ENCODE measurements at places on chromosomes 7 and 10.

DNA sequence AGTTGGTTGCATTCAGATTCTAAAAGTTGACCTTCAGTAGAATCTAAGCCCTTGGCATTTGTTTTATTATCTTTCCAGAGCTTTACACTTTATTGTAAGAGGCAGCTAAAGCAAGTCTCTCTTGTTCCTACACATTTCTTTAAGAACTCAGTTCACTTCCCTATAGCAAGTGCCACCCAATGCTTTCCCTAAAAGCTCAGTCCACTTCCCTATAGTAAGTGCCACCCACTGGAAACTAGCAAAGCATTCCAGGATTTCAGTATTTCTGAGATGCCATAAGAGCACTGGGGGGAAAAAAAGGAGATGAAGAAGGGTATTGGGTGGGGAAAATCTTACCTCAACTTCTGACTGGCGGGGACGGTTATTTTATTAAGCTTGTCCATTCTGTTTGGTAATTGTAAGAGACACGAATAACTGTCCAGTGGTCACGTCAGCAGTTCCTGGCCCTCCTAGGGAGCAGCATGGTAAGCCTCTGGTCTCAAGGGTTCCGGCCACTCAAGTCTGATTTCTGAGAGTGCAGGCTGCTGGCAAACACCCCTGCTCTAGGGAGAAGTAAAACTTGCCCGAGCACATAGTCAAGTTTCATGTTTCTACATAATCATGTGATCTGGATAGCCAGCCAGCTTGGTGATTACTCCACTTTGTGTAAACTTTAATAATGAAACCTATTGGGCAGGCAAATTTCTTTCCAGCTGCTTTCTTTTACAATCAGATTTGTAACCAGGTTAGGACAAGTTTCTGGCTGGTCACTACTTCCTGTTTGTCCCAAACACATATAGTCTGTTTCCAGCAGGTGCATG is at the start of gene BLNK:
BLNK (minus strand) TSS at position 554 of the 800 bp plus-strand sequence; CDS start at position 383, 171 bp downstream.
- no peak for DNase-seq
- no peak within 1 kb of the TSS for H3K4me3 ChIP-seq
- no peaks in the 10 kb centered on the region for H3K36me3 ChIP-seq

- no peaks in the 10 kb centered on the region for H3K36me3 ChIP-seq
- no peak overlapping the region for H3K4me3 ChIP-seq
- peaks cover 4% of the 10 kb centered on the region for H3K4me1 ChIP-seq
- DNase-seq = peak; percentile 58
- no peaks in the 10 kb centered on the region for H3K27me3 ChIP-seq
Measured at GRCh38 chr10:88553116-88553752, 29.9 kb downstream of the RNLS start.

DNA sequence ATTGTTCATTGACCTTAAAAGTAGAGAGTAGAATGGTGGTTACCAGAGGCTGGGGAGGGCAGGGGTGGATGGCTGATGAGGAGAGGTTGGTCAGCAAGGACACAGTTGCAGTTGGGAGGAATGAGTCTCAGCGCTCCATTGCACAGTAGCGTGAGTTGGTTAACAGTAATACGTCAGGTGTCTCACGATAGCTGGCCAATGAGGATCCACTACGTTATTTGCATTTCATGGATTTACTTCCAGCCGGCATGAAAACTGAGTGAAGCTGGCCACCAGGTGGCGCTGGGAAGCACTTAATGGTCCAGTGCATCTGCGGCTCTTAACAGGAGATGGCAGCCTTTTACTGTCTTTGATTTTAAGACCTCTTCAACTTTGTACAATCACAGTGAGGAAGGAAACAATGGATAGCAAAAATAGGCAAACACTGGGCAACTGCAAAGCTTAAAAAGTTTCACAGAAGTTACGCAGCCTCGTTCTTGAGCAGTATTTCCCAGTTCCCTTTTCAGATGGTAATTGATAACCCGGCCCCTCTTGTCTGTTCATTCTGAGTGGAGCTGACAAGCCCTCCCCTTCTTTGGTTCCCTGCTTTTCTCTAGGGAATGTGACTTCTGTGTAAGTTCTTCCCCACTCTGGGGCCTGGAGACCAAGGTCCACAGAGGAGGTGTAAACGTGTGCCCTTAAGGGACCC is 23.7 kb downstream of the AKR1E2 start:
- no peak overlapping the region for H3K4me3 ChIP-seq
- H3K4me1 ChIP-seq = peaks cover 3% of the 10 kb centered on the region
- H3K27ac ChIP-seq = no peak overlapping the region
- H3K36me3 ChIP-seq = no peaks in the 10 kb centered on the region
- DNase-seq = peak; percentile 94

DNA sequence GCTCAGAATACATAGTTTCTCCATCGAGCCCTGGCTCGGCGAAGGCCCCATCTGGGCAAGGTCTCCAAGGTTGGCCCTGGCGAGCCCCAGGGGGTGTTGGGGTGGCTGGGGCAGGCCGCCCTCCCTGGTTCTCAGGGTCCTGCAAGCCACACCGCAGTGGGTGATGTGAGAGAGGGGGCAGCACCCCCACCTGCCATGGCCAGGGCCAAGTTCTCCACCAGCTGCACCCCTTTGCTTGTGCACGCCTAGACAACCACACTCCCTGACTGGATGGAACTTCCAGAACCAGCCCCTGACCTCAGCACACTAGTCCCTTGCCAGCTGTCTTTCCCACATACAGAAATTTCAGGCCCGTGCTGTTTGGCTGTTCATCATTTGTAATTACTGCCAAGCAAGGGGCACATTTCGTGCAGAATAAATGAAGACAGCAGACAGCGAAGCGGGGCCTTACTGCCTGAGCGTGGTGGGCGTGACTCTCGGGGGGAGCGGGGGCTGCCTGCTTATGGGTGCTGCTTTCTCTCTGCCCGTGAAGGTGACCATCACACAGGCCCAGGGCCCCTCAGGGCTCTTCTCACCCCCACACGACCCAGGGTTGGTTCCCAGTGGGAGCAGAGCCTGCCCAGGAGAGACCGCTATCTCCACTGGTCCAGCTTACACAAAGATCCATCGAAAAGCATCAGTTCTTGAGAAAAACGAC is 85.9 kb downstream of the ADARB2 start:
- H3K36me3 ChIP-seq = no peaks in the 10 kb centered on the region
- H3K4me1 ChIP-seq = no peaks in the 10 kb centered on the region
- DNase-seq = no peak

- H3K36me3 ChIP-seq = no peaks in the 10 kb centered on the region
- no peaks in the 10 kb centered on the region for H3K27me3 ChIP-seq
- no peak overlapping the region for H3K27ac ChIP-seq
- no peak for DNase-seq
- H3K4me3 ChIP-seq = no peak overlapping the region
Measured at GRCh38 chr10:20330246-20330645, 514.0 kb downstream of the PLXDC2 start.

GRCh38 chr7:96131525-96131924 is 190.4 kb downstream of the SLC25A13 start:
- no peak overlapping the region for H3K4me3 ChIP-seq
- peaks cover 16% of the 10 kb centered on the region for H3K36me3 ChIP-seq
- no peak for DNase-seq
- H3K27ac ChIP-seq = no peak overlapping the region

- DNase-seq = peak; percentile 71
- H3K4me3 ChIP-seq = no peak overlapping the region
- peak overlapping the region; percentile 6 for H3K27ac ChIP-seq
- H3K27me3 ChIP-seq = no peaks in the 10 kb centered on the region
- no peaks in the 10 kb centered on the region for H3K36me3 ChIP-seq
Measured at GRCh38 chr10:11515596-11516430, 95.6 kb downstream of the USP6NL start.

GRCh38 chr7:111750228-111750627 is 187.9 kb upstream of the IMMP2L start:
- no peaks in the 10 kb centered on the region for H3K4me1 ChIP-seq
- no peak for DNase-seq

DNA sequence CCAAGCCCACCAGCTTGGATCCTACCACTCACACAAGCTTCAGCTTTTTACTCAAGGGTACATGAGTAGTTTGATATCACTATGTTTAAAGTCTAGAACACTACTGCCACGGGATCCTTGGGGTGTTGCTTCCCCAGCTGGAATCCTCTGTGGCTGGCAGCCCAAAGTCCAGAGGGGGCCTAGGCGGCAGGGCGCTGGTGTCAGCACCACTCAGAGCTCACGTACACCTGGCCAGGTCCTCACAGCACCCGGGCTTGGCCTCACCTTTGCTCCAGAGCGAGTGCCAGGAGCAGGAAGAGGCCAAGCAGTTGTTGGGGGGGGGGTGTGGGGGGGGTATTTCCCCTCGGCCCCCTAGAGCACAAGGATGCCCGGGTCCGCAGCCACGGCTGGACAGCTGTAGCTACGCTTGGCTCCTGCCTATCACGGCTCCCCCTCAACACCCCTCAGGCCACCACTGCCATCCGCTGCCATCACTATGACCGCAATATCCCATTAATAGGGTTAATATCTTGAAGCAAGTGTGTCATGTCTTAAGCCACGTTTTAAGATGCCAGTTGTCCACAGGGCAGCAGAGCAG is 17.0 kb downstream of the ZDHHC6 start:
- peak overlapping the region; percentile 77 for H3K27ac ChIP-seq
- no peak for DNase-seq
- H3K4me1 ChIP-seq = no peaks in the 10 kb centered on the region
- H3K4me3 ChIP-seq = no peak overlapping the region

DNA sequence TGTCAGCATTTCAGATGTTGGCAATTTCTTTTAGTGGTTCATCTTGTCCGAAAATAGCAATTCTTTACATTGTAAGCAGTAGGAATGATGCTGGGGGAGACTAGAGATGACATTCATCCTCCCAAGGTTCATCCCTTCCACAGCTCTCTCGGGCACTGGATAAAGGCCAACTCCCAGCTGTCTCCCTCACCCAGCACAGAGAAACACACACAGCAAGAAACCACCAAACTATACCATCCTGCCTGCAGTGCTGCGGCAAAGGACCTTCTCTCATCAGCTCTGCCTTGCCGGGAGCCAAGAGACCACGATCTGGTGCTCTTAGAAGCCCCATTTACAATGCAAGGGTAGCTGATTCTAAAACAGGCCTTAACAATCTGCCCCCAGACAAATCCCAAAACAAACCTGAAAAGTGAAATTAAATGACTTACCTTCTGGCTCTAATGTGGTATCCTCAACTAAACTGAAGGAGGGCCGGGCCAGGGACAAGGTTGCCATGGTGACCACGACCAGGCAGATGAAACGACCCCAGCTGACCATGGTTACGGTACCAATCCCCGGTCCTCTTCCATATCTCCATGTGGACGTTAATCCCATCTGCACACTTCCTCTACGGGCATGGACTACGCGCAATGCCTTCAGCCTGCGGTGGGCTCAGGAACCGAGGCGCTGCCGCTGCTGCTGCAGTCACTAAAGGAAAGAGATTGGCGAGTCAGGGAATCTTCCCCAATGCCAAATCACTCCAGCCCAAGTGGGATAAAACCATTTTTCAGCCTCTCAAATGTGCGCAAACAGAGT is 4.8 kb downstream of the FGFR2 start:
- no peak for DNase-seq
- peaks cover 22% of the 10 kb centered on the region for H3K27me3 ChIP-seq
- no peak overlapping the region for H3K4me3 ChIP-seq
- H3K27ac ChIP-seq = no peak overlapping the region
- H3K4me1 ChIP-seq = peaks cover 3% of the 10 kb centered on the region
- no peaks in the 10 kb centered on the region for H3K36me3 ChIP-seq

DNA sequence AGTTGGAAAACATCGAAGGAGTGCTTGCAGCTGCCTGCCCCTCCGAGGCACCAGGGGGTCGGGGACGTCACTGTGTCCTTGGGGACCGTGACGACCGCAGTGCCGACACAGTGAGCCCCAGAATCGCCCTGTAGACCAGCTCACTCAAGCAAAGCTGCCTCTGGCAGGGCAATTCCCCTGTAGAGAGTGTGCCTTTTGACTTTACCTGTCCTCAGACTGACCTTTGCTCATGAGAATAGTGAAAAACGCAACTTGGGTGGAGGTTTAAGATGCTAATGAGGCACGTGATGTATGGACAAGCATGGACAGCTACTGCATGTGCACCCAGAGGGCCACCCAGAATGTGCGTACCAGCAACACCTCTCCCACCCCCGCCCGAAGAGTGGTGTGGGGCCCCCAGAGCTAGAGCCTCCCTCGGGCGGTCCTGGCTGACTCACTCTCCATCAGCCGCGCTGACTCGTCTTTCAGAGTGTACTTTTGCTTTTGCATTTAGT is 271.9 kb downstream of the ADARB2 start:
- H3K27me3 ChIP-seq = peaks cover 3% of the 10 kb centered on the region
- no peaks in the 10 kb centered on the region for H3K36me3 ChIP-seq
- no peak overlapping the region for H3K4me3 ChIP-seq

DNA sequence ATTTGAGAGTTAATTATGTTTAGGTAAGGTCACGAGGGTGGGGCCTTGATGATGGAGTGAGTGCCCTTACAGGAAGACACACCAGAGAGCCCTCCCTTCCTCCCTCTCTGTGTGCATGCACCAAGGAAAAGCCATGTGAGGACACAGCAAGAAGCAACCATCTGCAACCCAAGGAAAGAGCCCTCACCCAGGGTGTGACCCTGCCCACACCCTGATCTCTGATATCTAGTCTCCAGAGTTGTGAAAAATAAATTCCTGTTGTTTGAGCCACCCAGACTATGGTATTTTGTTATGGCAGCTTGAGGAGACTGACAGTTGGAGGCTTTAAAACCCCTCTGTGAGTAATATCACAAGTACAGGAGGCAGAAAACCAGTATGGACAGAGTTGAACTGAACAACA is 15.0 kb upstream of the MCM10 start:
- H3K27ac ChIP-seq = no peak overlapping the region
- H3K4me3 ChIP-seq = no peak overlapping the region
- H3K27me3 ChIP-seq = no peaks in the 10 kb centered on the region
- H3K4me1 ChIP-seq = no peaks in the 10 kb centered on the region
- DNase-seq = no peak

DNA sequence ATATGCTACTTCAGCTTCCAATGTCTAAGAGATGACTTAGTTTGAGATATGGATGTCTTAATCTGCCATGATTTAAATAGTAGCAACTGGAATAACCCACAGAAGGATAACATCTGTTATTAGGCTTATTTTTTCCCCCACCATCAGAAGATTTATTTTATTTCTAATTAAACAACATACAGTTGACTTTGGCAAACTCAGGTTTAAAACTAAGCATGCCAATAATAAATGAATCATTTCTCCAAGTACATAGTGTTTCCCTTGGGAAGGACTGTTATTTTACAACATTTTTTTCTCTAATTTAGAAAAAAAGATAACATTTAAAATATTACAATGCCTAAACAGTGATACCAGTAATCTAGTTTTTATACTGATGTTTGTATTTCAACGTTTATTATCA is 58.4 kb downstream of the SFTPD start:
- H3K36me3 ChIP-seq = no peaks in the 10 kb centered on the region
- H3K27me3 ChIP-seq = peaks cover 27% of the 10 kb centered on the region
- no peaks in the 10 kb centered on the region for H3K4me1 ChIP-seq

DNA sequence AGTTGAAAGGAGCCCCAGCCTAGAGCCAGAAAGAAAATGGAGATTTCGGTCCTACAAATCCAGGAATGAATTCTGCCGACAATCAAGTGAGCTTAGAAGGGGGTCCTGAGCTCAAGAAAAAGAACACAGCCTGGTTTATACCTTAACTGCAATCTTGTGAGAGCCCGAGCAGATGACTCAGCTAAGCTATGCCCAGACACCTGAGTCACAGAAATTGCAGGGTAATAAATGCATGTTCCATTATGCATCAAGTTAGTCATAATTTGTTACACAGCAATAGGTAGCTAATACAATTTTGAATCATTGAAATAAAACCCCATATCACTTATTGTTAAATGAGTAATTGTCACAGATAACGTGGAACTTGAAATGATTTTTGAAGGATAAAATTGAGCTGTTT is 111.8 kb upstream of the FOXP2 start:
- no peak overlapping the region for H3K27ac ChIP-seq
- H3K4me1 ChIP-seq = no peaks in the 10 kb centered on the region
- no peak for DNase-seq
- H3K27me3 ChIP-seq = no peaks in the 10 kb centered on the region
- H3K36me3 ChIP-seq = no peaks in the 10 kb centered on the region

GRCh38 chr7:157566631-157567006 is 229.8 kb downstream of the DNAJB6 start:
- H3K27ac ChIP-seq = no peak overlapping the region
- H3K4me1 ChIP-seq = peaks cover 28% of the 10 kb centered on the region
- no peaks in the 10 kb centered on the region for H3K27me3 ChIP-seq
